Lung microvascular endothelial cell (primary cell): ENCODE measurements at places on chromosomes 13 and 19.

DNA sequence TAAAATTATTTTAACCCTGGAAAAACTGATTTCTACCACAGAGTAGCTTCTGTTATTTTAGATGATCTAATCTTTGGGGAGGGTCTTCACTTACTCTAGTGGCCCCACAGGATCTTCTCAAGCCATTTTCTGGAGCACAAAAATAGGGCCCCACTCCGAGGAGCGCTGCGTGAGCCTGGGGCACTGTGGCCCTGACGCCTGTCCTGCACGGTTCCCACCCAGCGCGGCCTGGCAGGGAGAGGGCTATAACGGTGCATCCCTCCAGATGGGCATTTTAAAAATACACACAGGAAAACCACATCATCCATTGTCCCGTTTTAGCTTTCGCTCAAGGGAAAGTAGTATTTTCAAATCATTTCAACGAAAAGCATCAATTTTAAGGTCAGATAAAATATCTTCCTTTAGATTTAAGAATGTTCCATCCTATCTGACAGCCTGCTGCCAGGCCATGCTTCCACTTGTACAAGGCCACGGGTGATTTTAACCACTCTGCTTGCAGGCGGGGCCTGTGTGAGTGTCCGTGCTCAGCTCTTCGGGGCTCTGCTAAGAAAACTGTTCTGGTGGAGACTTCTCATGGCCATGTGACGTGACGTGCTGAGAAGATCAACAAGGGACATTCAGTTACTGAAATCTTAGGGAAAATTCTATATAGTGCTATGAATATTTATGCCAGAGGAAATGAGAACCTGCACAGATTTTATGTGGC, 683.8 kb upstream of the SGCG start:
- DNase-seq = no peak

DNA sequence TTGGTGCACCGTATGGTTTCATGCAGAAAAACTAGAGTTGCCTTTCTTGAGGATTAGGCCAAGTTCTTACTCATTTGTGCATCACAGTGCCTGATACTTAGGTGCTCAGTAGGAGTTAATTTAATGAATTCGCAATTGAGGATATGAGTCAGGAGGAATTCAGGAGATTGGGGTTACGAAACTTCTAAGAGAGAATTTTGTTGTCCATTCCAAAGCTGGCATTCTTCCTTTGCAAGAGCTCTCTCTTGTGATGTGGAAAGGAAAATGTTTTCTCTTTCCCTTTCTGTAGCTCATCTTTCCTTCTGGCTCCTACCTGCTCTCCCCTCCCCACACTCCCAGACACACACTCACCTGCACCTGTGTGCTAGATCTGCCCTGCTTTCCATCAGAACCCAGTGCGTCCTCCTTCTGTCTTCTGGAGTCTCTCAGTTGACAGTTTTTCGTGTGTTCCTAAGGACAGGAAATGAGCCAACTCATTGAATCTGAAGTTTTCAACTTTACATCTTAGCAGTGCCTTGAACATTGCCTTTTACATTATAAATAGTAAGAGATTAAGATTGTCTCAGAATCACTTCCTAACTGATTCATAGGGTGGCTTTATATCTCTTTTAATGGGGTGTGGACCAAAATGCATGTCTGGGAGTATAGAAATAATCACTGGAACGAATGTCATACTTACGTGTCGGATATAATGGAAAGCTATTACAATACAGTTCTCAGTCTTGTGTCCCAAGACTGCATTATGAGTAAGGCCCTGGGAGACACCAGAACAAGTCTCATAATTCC, 19.7 kb upstream of the ERCC5 start:
- DNase-seq = peak; percentile 79

- no peak for DNase-seq
Observed at GRCh38 chr13:87961546-87961945, 290.4 kb downstream of the SLITRK5 start.

DNA sequence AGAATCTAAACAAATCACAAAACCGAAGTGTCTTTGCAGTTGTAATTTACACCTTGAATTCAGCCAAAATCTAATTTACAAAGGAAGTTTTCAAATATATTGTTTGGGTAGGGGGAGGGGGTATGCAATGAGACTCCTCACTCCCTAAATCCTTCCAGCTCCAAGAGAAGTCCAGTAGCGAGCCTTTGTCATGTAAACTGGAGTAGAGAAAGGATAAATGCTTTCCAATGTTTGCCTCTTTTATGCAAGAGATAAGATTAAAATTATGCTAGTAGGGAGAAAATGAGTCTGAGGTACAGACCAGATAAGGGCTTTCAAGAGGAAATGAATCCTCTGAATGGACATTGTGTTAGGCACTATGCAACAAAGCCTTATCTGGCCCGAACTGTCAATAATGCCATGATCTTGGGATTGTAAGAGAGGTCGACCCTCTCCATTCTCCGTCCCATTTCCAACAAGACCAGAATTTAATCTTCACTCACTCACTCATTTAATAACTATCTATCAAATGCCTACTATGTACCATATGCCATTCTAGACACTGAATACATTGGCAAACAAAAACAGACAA, 199.2 kb downstream of the LACC1 start:
- DNase-seq = no peak

- no peak for DNase-seq
Observed at GRCh38 chr13:71312923-71313322, 554.1 kb downstream of the DACH1 start.

GRCh38 chr13:39148513-39148961, 110.3 kb downstream of the NHLRC3 start:
- DNase-seq = no peak

DNA sequence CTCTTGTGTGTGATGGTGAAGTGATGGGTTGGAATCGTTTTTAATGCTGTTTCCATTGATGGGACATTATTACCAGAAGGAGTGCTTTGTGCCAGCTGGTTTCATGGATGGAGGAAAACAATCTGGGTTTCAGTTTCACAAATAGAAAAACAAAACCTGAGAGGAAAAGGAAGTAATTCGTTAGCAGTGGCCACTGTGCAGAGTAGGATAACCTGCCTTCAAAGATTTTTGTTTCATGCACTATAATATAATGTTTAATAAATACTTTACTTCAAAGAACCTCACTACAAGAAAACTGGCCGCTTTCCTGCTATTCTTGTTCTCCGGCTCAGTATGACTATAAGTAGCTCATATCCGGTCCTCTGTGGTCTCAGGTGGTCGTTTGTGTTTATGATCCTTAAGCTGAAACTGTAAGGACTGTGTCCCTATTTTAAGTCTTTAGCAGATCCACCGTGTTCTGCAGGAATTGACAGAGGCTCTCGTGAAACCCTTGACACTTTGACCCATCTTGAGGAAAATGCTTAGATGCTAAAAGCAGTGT, 104.7 kb downstream of the GGACT start:
- DNase-seq = peak; percentile 49

DNA sequence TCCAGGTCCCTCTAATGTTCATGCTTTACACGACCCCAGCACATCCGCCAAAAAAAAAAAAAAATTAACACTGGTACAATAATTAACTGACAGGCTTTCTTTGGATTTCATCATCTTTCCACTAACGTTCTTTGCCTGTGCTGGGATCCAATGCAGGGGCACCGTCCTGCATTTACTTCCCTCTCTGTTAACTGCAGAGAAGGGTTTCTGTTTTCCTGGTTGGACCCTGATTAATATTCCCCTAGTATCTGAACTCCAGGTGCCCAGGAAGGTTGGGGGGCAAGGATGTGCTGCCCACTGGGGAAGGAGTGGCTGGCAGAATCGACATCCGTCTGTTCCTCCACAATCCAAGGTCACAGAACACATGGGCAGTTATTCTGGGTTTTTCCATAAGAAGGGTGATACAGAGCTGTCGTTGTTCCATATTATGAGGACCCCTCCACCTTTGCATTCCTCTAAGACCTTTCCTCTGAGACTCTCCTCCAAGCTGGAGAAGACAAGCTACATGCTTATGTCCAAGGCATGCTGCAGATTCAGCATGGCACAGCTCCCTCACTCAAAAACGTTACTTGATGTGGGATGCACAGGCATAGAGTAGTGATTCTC, 4.5 kb upstream of the LAIR1 start:
- no peak for DNase-seq

- no peak for DNase-seq
Observed at GRCh38 chr19:49861107-49861506, 6.3 kb downstream of the PNKP start.

- no peak for DNase-seq
Observed at GRCh38 chr13:77338961-77339401, 12.1 kb upstream of the MYCBP2 start.

GRCh38 chr13:26929971-26930730, 169.6 kb upstream of the GPR12 start:
- DNase-seq = peak; percentile 58

DNA sequence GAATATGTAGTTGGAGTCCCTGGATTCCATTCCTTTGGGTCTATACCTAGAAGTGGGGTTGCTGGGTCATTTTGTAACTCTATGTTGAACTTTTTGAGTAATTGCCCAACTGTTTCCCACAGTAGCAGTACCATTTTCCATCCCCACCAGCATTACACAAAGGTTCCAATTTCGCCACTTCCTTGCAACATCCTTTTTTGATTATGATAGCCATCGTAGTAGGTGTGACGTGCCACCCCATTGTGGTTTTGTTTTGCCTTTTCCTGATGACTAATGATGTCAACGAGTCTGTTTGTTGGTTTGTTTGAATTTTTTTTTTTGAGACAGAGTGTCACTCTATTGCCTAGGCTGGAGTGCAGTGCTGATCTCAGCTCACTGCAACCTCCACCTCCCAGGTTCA, 3.3 kb upstream of the PEX11G start:
- peak; percentile 83 for DNase-seq

DNA sequence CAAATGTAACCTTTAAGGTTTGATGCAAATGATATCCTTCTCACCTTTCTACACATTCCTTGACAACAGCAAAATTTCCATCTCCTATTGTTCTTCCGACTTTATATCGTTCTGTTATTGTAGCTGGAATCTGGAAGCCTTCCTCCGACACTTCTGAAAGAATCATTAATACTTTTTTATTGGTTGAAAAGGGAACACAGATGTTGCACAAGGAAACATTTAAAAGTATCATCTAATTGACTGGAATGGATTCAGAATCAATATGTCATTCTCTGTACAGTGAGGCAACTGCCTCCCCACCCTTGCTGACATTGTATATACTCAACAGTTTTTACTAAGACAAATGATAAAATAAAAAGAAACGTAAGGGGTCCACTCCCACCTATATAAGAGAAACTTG, 295.2 kb downstream of the DCLK1 start:
- no peak for DNase-seq

- DNase-seq = no peak
Observed at GRCh38 chr13:109577191-109577700, 209.1 kb downstream of the IRS2 start.

- no peak for DNase-seq
Observed at GRCh38 chr13:51113186-51113881, 2.3 kb upstream of the C13orf42 start.

- no peak for DNase-seq
Observed at GRCh38 chr19:38736413-38737280, 7.6 kb downstream of the CAPN12 start.

DNA sequence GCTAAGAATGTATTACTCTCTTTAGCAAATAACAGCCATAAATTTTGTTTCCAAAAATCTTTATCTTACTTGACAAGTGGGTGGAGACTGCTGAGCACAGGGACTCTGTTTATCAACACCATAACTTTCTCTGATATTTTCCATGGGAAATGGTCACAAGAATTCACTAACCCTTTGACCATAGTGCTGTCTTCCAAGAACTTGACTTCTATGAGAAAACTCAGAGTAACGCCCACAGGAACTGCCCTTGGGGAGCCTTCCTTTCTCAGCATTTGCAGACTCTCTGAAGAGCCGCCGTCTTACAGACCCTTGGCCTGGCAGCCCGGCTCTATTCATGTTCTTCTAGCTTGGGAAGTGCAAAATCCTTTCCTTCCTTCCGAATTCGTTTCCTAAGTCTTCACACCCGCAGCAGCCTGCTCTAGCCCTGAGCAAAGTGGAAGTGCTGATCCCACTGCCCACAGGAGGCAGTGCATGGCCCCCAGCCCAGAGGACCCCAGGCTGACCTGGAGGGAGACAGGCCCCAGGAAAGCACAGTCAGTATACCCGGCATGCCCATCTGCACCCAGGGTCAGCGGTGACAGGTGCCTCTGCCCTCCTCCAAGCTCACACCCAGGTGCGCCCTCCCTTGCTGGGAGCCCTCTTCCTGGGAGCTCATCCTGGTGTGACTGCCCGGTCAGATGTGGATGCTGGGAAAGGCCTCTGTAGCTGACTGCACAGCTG, 10.2 kb downstream of the GAS6 start:
- peak; percentile 56 for DNase-seq

GRCh38 chr19:51272183-51272810, 21.4 kb downstream of the SIGLECL1 start:
- no peak for DNase-seq

DNA sequence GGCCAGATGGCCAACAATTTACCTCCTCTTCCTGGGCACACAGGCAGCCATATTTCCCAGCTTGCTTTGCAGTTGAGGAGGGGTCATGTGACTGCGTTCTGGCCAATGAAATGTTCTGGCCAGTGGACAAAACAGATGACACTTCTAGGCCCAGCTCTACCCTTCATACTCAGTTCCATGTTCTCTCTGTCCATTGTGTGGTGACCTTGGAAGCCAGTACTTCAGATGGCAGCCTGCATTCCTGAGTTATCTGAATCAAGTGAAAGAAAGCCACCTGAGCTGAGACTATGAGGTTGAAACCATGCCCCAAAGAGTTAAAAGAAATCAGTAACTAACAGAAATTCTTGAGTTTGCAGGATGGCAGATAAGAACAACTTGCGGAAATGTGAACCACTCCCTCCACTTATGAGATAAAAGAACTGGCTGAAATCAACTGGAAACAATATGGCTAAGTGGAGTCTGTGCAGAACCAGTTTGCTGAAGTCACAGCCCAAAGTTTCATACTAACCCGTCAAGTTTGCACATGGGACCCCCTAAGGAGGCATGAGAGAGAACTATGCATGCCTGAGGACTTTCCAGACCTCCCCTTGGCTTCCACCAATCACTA, 8.1 kb downstream of the FAM187B start:
- no peak for DNase-seq

GRCh38 chr13:83214452-83214851, 667.8 kb downstream of the SLITRK1 start:
- no peak for DNase-seq

GRCh38 chr19:47725759-47726401, 12.7 kb downstream of the EHD2 start:
- DNase-seq = no peak

DNA sequence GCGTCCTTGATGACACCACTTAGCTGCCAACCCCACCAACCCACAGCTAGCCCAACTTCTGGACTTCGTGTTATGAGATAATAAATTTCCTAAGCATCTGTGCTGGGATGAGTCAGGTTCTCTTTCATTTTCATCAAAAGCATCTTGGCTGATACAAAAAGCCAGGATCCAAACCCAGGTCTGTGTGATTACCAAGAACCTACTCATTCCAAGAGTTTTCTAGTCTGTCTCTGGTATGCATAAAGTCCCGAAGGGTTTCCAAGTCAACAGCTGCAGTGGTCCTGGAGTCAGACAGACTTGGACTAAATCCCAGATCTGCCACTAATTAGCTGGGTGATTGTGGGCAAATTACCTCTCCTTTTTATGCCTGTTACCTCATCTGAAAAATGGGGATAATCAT, 55.5 kb upstream of the SERP2 start:
- no peak for DNase-seq

- no peak for DNase-seq
Observed at GRCh38 chr13:25420161-25420560, 48.4 kb downstream of the ATP8A2 start.

GRCh38 chr19:48255376-48256303, at the start of gene CARD8:
TSS of gene CARD8 (minus strand) at chr19:48255912. CDS start at chr19:48241020, 14,892 bp downstream.
- peak; percentile 92 for DNase-seq
